ENCODE measurements at places on chromosomes 5 and 9. TPM values are rescaled to one million over a fixed set of nuclear protein-coding genes. Genes with fewer than 3 reads are reported as not detected.

Gene CLIC3
- total RNA-seq = 4.0 TPM

Gene ANKDD1B
- 3.1 TPM for total RNA-seq

Gene FBLL1
- total RNA-seq = 0.47 TPM

Gene HAVCR2
- total RNA-seq = 14.6 TPM

Gene AK3
- total RNA-seq = 70.9 TPM

All from kidney (tissue), 22 donors.